ENCODE measurements at places on chromosomes 6 and 20.

DNA sequence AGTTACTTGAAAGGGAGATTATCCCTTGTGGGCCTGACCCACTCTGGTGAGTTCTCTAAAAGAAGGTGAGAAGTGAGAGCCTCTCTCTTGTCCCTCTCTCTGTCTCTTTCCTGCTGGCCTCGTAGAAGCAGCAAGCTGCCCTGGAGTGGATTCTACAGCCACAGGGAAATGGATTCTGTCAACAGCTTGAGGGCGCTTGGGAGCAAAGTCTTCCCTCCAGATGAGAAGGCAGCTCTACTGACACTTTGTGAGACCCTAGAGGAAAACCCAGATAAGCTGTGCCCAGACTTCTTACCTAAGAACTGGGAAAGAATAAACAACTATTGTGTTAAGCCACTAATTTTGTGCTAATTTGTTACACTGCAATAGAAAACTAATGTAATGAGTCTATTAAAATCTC, 39.9 kb downstream of the ANKRD60 start:
- no peak for DNase-seq

- no peak for DNase-seq
These were observed 14.4 kb upstream of the TREM2 start for GRCh38 chr6:41177287-41177686.

DNA sequence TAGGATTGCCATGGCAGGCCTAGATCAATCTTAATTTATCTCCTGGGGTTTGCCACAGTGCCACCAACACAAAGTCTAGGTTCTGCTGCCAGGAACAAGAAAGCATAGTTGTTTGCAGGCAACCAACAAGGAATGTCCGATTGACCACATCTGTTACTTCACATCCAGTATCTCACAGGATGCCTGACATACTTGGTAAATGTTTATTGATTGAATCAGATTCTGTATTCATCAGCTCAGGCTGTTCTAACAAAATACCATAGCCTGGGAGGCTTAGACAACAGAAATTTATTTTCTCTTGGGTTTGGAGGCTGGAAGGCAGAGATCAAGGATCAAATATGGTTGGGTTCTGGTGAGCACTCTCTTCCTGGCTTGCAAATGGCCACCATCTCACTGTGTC, 26.3 kb upstream of the MC3R start:
- DNase-seq = no peak

- peak; percentile 6 for DNase-seq
These were observed 1.1 kb downstream of the BAG2 start for GRCh38 chr6:57173056-57173885.
